ENCODE measurements at places on chromosomes 7 and 10.

- DNase-seq, result no peak
Observed at GRCh38 chr10:569961-570627, 119.4 kb downstream of the DIP2C start.

DNA sequence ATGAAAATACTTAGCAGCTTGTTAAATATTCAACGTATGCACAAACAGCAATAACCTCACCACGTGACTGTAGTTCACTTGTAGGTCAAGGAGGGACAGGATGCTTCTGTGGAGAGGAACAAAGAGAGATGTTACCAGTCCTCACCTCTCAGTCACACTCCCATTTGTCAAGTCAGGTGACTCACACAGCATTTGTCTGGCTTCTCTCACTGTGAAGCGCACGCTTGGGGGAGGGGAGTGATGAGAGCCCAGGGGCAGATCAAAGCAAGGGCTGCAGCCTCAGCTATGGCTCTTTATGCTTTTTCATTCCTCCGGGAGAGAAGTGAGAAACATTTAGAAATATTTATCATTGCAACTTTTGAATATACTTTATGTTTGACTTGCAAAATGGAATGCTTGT, 2.9 kb upstream of the RBM20 start:
- no peak for DNase-seq

DNA sequence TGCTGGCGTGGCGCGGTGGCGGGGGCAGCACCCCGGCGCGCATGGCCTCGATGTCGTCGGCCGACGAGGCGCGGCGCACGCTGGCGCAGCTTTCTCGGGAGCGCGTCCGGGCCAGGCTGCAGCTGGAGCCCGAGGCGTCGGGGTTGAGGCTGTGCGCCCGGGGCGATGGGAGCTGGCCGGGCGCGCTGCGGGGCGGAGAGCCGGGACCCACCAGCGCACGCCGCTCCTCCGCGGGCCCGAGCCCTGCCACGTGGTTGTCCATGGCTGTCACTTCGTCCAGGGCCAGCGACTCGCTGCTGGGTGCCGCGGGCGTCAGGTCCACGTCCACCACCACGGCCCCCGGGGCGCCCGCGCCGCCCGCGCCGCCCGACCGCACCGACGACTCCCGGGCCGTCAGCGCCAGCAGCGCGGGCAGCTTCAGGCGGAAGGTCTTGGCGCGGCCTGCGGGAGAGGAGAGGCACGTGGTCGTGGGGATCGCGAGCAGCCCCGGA, 20.0 kb downstream of the KCNH2 start:
- no peak for DNase-seq

GRCh38 chr7:88670536-88670935, 89.0 kb upstream of the ZNF804B start:
- no peak for DNase-seq

DNA sequence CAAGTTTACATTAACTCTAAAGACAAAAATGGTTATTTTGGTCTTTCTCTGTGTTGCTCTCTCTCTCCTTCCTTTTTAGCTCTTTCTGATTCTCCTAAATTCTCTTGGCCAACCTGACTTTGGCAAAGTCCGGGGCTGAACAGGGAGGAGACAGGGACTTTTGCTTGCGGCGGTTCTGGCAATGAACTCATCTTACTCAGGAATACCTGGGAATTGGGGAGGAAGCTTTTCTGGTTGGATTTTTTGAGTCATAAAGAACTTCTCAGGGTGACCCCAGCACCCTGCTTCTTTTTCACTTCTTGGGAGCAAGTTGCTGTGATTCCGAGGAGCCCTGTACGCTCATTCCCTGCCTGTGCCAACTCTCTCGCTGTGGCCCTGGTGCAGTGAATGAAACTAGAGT, 16.0 kb downstream of the GATA3 start:
- DNase-seq, result no peak

- DNase-seq, result no peak
Observed at GRCh38 chr7:32253299-32253698, 183.1 kb upstream of the PDE1C start.

DNA sequence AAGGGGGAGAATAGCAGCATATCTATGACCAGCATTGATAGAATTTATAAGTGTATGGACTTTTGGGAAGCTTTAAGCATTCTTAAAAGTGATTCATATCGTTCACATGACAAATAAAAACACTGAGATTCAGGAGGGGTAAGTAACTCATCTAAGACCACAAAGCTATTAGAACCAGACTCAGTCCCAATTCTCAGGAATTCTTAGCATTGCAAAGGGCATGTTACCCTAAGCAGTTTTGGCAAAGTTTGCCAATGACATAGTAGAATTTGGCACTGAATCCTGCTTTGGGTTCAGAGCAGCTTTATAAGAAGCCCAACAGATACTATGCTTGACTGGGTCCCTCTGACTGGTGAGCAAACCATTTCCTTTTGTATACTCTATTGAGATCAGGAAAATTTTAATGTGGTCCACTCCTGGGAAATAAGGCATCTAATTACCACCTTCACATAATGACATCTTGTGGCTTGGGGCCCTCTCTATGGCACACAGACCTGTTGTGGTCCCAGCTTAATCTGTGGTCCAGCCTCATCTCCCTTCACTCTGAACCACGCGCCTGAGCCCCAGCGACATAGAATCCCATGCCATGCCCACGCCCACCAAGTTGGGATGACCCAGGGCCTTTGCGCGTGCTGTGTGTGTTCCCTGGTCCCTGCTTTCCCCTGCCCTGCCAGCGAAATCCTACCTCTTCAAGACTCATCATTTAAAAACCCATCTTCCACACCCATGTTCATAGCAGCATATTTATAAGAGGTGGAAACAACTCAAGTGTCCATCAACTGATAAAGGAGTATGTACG, 37.5 kb upstream of the DOCK1 start:
- DNase-seq, result no peak

GRCh38 chr10:101388676-101389276, 34.8 kb downstream of the BTRC start:
- DNase-seq, result no peak

GRCh38 chr10:28127881-28128280, 129.0 kb upstream of the ODAD2 start:
- no peak for DNase-seq

GRCh38 chr7:139875821-139876241, 46.8 kb downstream of the TBXAS1 start:
- DNase-seq, result no peak

DNA sequence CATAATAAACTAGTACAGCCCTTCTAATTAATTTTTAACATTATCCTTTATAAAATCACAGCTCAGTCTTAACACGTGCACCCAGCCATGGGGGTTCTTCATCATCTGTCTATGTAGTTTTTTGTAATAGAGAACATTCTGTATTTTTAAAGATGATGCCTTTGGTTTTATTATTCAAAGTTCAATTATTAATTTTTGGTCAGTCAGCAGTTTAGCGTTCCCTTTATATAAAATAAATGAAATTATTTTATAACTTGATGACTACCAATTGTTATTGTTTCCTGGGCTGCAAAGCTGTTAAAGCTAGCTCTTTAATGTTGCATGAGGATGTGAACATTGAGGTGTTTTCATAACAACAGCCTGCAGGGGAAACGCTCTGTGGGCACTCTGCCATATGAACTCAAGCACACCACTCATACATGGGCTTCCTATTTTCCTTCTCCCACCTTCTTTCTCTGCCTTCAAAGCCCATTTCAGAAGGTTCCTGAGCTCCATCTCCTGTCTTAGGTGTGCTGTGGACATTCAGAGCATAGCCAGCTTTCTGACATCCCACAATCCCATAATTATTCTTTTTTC, 172.0 kb upstream of the YAE1 start:
- DNase-seq, result no peak

GRCh38 chr7:111654343-111654742, 92.1 kb upstream of the IMMP2L start:
- DNase-seq, result no peak

DNA sequence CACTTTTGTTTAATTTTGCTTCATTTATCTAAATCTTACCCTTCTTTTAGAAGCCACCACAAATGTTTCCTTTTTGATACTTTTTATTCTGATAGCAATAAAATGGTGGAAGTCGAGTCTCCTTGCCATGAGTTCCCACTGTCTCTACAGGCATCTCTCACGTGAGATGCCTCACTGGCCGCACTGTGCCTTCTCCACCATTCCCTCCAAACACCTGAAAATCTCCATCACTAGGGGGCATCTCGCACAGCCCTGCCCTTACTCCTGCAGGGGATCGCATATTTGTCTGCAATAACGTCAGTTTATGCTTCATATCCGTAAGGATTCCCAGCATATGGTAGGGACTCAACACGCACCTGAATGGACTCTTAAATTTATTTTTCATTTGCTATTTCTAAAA, 56.3 kb upstream of the NCAPG2 start:
- DNase-seq, result no peak

DNA sequence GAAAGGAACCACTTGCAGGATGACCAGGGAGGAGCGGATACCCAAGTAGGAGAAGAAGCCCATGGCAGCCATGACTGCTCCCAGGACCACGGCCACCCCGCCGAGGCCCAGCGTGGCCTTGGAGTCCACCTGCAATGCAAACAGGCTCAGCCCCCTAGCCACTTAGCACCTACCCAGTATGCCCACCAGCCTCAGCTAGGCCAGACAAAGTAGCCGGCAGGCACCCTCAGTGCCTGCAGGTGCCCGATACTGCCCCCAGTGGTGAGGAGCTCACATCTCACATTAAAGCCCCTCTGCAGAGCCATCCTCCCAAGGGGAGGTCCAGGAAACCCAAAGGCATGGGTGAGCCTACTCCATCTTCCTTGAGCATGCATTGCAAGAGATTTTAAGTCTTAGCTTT, 6.6 kb downstream of the NPC1L1 start:
- DNase-seq, result no peak

DNA sequence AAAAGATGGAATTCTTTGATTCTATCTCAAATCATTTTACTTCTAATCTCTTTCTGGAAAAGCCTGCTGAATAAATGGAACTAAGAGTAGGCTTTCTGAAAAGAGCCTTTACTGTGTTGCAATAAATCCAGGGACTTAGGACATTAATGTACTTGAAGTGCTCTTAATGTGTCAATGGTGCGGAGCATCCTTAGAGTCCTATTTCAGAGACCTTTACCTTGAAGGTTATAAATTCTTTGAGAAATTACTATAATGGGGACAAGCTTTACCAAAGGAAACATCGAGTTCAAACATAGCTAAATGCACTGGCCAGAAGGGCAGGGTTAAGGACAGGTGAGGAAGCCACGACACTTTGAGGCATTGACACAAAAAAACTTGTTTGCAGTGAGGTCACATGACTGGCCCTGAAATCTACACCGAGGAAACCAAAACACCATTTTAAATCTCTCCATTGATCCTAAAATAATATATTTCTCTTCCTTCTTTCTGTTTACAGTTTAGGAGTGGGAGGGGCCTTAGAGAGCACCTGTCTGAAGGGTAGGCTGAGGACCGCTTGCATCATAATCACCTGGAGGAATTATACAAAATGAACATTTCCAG, 48.1 kb upstream of the EXOC6 start:
- no peak for DNase-seq

GRCh38 chr10:103666087-103666761, 172.7 kb downstream of the NEURL1 start:
- DNase-seq, result no peak

DNA sequence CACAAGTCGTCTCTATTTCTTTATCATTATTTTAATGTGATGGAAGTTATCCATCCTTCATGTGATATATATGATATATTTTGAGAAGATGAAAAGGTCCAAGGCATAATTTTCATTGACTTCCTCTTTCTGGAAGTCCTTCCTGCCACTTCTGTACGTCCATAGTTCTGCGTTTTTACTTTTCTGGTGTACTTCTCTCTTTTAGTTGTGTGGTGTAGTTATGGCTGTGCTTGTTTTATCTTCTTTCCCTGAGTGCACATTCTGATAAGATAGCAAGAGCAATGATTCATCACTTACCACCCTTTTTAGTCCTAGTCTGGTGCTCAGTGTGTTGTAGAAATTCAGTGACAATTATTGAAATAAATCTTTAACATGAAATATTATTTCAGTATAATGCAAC, 231.3 kb upstream of the FERD3L start:
- DNase-seq, result no peak

DNA sequence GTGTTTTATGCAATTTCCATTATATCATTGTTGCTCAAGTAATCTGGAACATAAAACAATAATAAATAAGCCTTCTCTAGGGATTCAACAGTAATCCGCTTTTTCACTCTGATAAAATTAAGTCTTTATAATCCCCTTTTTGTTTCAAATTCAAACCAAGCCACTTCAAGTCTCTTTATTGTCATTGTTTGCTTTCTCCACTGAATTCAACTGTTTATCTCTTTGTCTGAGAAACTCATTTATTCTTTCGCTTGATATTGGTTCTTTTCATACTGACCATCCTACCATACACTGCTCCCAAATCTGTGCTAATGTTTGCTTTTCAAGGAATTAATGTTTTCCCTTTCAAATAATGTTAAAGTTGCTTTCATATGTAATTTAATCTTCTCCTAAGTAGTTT, 550.4 kb upstream of the PCDH15 start:
- DNase-seq, result no peak

- no peak for DNase-seq
Observed at GRCh38 chr10:125127986-125128385, 32.4 kb downstream of the CTBP2 start.

GRCh38 chr7:83836028-83836427, 187.1 kb upstream of the SEMA3E start:
- DNase-seq, result no peak

- no peak for DNase-seq
Observed at GRCh38 chr10:112517451-112517862, 70.4 kb downstream of the VTI1A start.

DNA sequence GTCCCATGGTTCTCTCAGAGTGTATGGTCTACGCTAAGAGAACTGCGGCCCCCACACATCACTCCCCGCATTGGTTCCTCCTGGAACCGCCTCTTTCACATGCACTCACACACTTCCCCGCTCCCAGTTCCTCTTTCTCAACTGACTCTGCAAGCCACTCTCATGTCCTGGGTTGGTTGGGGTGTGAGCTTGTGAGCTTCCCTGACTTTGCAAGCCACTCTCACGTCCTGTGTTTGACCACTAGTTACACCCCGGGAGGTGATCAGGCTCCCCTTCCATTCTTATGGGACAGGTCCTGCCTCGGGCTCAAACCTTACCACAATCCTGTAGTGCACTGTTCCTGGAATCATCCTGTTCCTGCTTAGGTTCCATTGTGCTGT, 105.0 kb downstream of the TRIM24 start:
- no peak for DNase-seq

- DNase-seq, result no peak
Observed at GRCh38 chr10:45255706-45256105, 59.7 kb downstream of the OR13A1 start.

DNA sequence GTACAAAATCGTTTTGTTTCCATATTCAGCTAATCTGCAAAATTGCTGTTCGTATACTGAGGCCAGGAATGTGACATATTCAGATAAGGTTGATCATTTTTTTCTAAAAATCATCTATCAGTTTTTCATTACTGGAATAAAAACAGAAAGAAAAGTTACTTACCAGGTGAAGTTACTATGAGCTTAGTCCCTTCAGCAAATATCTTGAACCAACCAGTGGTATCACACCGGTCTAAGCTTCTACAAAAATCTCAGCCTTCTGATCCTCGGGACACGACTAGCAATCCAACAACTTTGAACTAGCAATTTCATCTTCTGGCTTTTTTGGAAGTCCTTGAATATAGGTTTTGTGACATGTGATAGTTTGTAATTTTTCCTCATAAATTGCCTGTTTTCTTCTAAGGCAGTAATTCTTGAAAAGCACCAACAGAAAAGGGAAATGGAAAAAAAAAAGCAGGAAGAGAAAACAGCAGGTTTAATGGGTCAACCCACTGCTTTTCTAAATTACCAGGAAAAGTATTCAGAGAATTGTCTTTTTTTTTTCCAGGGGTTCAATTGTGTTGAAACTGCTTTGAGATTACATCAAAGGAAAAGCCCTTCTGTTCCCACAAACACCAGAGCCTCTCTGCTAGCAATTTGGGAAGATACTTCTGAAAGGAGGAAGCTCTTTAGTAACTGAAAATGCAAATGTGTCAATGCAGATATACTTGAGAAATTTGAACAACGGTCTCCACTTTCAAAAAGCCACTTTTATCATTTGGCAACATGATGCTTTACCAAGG, 2.9 kb upstream of the TARP start:
- DNase-seq, result no peak
